Stimulated activated CD4-positive, alpha-beta T cell treated with anti-CD3 and anti-CD28 coated beads, Interleukin-1b, Interleukin-23, amount 100 ng/mL, for 1 hour (primary cell): ENCODE measurements at places on chromosomes 4 and X.

- DNase-seq, result no peak
Measured at GRCh38 chr4:55721651-55722050, 85.6 kb upstream of the NMU start.

- no peak for DNase-seq
Measured at GRCh38 chrX:56802921-56803849, 74.1 kb downstream of the NBDY start.

- no peak for DNase-seq
Measured at GRCh38 chrX:13109817-13110216, 65.4 kb upstream of the FAM9C start.

GRCh38 chr4:185344743-185345538 is 50.8 kb downstream of the LRP2BP start:
- DNase-seq, result no peak

DNA sequence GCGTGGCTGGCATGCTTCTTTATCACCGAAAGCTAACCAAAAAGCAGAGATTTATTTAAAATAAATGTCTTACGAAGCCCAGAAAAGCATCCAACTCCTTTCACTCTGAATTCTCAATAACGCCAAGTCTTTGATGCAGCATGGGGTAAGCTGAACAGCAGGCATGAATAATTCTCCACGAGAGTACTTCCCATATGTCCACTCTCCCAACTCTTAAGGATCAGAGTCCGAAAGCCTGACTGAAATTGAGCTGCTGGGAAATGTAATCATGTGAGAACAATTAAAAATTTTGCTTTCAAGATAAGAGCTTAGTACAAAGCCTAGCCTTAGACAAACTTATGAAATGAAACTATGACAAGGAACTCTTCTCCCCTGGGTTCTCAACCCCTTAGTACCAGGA is 7.5 kb upstream of the SLC39A8 start:
- no peak for DNase-seq

- DNase-seq, result no peak
Measured at GRCh38 chrX:16188687-16189086, 21.4 kb downstream of the MAGEB17 start.

DNA sequence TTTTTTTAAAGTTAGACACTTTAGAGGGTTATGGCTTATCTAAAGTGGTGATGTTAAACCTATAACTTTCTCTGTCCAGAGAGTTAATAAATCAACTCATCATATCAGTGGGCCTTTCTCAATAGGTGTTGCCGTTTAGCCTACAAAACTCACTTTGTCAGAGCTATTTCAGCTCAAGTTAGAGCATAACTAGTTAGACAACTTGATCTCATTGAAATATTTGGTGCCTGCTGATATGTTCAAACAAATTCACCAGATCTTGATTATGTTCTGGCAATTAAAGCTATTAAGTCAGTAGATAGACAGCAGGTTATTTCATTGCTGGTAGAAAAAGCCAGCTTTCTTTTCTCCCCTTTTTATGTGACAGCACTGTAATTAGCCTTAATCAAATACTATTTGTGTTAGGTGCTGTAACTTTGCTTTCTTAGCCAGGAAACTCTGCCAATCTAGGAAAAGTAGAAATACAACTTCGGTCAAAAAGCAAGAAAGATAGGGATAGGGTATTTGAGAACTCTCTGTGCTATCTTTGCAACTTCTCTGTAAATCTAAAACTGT is 191.8 kb downstream of the MAML3 start:
- DNase-seq, result no peak

DNA sequence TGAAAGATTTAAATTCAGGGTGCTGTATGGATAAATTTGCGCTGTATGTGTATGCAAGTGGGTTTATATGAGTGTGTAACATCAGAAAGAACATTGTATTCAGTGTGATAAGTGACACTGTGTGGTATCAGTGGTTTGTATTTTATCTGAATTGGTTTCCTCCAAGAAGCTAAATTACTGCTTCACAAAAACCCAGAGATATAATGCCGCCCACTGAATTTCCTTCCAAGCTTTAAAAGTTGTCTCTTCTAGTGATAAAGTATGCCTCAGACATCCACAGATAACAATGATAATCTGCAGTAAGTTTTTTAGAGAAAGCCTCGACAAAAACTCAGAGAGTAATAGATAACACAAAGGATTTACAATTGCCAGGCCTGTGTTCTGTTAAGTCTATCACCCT is 710.6 kb upstream of the HS3ST1 start:
- no peak for DNase-seq

GRCh38 chr4:55543858-55544257 is 2.9 kb downstream of the CLOCK start:
- DNase-seq, result no peak

GRCh38 chrX:20066968-20067708 is 49.6 kb downstream of the MAP7D2 start:
- no peak for DNase-seq

GRCh38 chr4:40187386-40187906 is 9.4 kb upstream of the RHOH start:
- no peak for DNase-seq

GRCh38 chrX:51361251-51361650 is 28.6 kb downstream of the NUDT10 start:
- no peak for DNase-seq

GRCh38 chr4:114028071-114028470 is 48.6 kb upstream of the ARSJ start:
- DNase-seq, result no peak

- no peak for DNase-seq
Measured at GRCh38 chrX:38803243-38803587, 2.0 kb downstream of the MID1IP1 start.

DNA sequence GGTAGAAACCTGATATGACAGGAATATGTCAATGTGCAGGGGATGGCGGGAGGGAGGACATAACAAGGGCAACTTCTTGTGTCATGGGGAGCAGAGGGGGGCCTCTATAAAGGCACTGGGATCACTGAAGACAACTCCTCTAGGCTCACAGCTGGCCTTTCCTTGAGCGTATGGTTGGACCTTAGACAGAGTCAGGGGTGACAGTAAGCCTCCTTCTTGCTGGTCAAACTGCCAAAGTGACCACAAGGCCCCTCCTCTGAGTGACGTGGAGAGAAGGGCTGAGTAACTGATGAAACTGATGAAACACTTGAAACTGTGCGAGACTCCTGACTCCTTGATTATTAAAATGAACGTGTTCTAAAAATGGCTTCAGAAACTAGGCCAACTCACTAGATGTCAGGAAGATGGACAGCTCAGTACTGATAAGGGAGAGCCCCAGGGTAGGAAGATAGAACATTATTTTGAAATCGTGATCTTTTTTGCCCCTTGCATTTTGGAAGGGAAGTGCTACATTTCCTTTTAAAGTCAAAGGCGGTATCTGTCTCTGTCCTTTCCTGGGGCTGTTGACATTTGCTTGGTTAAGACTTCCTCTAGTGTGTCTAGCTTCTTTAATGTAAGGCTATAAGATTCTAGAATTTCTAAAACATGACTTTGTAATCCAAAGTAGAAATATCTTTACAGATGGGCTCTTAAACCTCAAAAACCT is 1.6 kb downstream of the RAB33A start:
- DNase-seq, result no peak

- DNase-seq, result no peak
Measured at GRCh38 chr4:150578745-150579501, 3.0 kb upstream of the MAB21L2 start.

- DNase-seq, result no peak
Measured at GRCh38 chr4:10962246-10962645, 277.7 kb upstream of the CLNK start.

DNA sequence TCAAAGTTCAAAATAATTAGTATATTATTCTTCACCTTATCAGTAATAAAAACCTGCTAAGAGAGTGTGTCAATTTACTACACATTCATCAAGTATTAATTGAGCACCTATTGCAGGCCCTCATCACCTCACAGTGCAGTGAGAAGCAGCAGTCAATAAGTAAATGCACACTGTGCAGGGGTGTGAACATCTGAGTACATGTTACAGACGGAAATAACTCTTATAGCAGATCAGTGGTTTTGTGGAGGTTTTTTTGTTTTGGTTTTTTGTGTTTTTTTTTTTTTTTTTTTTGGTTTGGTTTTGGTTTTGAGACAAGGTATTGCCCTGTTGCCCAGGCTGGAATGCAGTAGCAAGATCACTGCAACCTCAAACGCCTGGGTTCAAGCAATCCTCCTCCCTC is 20.3 kb downstream of the KLF3 start:
- DNase-seq, result no peak

- no peak for DNase-seq
Measured at GRCh38 chrX:139831017-139831416, 101.8 kb downstream of the ATP11C start.

DNA sequence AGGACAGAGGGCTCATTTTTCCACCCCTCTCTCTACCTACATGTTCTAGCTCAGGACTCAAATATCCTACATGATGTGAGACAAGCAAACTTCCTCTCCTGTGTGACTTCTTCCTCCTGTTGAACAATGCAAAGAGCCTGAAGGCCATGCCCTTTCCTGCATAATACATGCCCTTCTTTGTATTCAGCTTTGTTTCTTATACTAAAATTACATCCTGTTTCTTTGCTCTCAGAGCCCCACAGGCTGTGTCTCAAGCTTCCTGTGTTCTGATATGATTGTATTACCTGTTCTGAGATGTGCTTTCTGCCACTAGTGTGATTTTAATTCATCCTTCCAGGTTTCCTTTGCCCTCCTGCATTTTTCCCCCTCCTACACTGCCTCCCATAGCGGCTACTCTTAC is 166.4 kb upstream of the AFF2 start:
- DNase-seq, result no peak

- DNase-seq, result no peak
Measured at GRCh38 chr4:99998062-99998867, 48.2 kb upstream of the H2AZ1 start.

- no peak for DNase-seq
Measured at GRCh38 chr4:52037689-52038102, 403 bp downstream of the SGCB start.

DNA sequence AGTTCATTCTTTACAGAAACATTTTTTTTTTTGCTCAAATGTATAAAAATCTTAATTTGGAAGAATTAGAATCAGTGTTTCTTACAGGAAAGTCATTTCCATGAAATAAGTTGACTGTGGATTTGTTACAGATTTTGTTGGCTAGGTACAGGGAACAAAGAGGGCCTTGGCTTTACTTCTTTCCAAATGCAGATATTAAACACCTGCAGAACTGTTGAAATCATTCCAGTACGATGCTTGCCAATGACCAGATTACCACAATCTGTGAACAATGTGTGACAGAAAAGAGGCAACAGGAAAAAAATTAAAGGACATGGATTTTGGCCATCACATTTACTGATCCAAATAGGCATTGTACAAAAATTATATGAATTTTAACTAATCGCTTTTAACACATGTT is 70.8 kb downstream of the ANXA10 start:
- DNase-seq, result no peak

DNA sequence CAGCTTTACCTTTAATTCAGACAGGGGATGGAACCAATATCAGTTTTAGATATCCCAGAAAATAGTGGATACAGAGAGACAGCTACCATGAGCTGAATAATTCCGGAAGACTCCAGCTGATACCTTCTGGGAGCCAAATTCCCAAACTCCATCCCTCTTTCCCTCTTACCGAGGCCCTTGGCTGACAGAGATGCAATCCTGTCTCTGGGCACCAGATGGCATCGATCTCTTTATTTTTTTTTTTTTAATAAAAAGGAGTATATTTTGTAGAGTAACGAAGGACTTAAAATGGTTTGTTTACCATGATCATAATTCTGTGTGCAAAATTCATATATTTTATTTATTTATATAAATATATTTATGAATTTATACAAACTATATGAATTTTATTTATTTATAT is 31.0 kb downstream of the RAB40A start:
- DNase-seq, result no peak

DNA sequence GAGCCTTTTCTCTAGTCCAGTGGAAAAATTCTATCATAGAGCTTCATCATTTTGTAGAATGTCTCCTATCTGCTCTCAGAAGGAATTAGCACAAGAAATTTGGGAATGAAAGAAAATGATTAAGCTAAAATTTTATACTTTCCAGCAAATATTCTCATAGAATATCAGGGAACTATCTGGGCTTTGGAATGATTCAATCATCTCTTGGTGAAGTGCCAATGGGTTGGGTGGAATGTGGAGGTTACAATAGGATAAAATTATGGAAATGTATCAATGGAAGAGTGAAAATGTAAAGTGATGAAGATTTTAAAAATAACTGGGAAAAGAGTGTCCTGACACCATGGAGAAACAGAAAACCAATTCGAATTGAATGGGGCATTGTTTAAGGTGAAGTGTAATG is 119.0 kb upstream of the MID1 start:
- no peak for DNase-seq

- no peak for DNase-seq
Measured at GRCh38 chr4:75432683-75433082, 81.5 kb downstream of the RCHY1 start.

DNA sequence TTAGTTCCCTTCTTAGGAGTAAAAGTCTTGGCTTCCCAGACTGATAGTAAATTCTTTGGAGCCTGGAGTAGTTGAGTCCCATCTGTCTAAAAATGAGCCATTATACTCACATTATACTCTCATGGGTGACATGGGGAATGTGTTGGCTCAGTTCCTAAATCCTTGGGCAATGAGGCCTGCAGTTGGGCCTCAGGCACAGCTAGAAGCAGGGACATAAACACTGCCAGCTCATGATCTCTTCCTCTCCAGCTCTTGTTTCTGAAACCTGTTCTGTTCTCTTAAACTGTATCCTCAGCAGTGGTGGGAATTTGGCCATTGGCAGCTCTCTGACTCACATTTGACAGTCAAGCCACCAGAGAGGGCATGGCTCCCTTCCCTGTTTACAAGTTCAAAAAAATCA is 212.5 kb downstream of the SPATA18 start:
- no peak for DNase-seq

DNA sequence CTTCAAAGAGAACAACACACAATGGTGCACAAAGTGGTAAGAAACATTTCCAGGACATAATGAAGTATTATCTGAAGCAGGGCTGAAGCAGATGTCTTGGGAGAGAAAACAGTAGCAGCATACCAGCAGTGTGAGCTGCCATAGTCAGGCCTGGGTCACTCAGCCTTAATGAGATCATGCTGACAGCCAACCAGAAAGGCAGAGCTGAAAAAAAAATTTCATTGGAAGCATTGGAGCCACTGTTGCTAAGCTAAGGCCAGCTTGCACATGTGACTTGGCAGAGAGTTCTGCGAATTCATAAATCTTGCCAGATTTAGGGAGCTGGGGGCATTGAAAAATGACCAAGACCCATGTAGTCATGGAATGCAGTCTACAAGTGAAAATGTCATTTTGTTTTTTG is 444.0 kb upstream of the PITX2 start:
- no peak for DNase-seq

DNA sequence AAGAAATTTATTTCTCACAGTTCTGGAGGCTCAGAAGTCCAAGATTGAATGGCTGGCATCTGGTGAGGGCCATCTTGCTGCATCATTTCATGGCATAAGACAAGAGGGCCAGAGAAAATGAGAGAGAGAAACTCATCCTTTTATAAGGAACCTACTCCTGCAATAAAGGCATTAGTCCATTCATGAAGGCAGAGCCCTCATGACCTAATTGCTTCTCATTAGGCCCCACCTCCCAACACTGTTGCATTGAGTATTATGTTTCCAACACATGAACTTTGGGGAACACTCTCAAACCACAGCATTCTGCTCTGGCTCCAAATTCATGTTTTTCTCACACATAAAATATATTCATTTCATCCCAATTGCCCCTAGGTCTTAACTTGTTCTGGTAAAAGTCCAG is 14.2 kb downstream of the RNF175 start:
- no peak for DNase-seq
